A673 (cell line): ENCODE measurements at places on chromosomes 7 and 10.
A peak's percentile ranks its signal among the peaks of the same experiment; 100 is the strongest.

GRCh38 chr10:3095373-3096139 is 28.2 kb downstream of the PFKP start:
- DNase-seq, result peak; percentile 92

- DNase-seq, result no peak
Measured at GRCh38 chr7:134495546-134495945, 31.8 kb upstream of the AKR1B10 start.

- DNase-seq, result peak; percentile 76
Measured at GRCh38 chr10:87925570-87925969, 62.1 kb downstream of the PTEN start.

- no peak for DNase-seq
Measured at GRCh38 chr7:114478384-114478783, 63.8 kb downstream of the FOXP2 start.

- no peak for DNase-seq
Measured at GRCh38 chr10:124703778-124704427, 40.3 kb downstream of the FAM53B start.

DNA sequence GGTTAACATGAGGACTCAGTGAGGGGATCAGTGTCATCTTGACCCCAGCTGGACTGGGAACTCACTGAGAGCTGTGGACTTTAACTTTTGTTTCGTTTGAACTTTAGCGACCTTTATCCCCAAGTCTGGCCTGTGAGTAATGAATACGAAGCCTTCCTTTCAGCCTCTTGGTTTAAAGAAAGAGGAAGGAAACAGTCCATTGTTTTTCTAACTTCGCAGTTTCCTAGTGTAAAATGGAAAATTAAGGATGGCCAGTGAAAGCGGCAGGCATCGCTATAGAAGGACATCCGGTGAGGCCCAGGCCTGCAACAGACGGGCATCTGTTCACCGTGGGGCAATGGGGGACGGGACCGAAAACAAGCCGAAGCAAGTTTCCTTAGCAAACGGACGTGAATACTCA is 44.1 kb upstream of the ADO start:
- DNase-seq, result no peak

GRCh38 chr10:69123306-69123746 is 652 bp upstream of the VPS26A start:
- DNase-seq, result peak; percentile 77

DNA sequence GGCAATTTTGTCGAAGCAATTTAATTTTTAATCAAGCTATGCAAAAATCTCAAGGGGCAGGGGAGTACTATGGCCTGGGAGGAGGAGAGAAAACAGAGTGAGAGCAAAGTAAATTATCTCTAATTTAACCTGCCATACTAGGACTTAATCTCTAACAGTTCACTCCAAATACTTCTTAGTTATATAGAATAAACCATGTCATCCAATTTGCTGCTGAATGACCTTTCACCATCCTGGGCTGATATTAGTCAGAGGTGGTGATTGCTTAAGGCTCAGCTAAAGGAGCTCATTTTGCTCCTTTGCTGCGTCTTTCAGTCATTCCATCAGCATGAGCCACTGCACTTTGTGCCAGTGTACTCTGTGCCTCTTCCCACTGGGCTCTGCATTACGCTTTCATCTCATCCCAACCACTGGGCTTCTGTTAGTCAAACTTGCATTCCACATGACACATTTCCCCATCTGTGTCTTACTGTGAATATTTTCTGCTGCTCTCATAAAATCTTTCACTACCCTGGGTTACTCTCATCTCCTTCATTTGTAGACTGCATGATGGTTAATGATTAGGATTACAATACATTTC is 84.3 kb downstream of the CD36 start:
- DNase-seq, result peak; percentile 90

- DNase-seq, result no peak
Measured at GRCh38 chr10:25888627-25889026, 45.4 kb upstream of the MYO3A start.

- DNase-seq, result peak; percentile 80
Measured at GRCh38 chr10:70664702-70665195, 7.6 kb upstream of the ADAMTS14 start.

- peak; percentile 77 for DNase-seq
Measured at GRCh38 chr7:151736403-151736909, 140.5 kb downstream of the PRKAG2 start.

GRCh38 chr7:33776788-33777187 is 128.6 kb upstream of the BMPER start:
- no peak for DNase-seq

DNA sequence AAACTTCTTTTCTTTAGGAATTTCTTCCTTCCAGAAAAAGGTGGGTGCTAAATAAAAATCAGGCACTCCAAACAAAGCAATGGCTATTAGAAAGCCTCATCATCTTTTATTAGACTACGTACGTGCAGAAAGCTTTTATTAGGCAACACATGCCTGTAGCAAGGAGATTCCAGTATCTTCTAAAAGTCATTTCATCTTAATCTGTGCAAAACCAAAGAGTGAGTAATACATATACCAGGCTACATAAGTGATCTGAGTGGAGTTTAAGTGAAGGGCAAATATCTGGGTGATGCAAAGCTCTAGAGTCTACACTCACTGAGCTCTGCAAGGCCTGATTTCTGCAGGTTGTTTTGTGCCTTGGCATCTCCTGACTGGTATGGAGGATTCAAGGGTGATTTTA is 231.7 kb downstream of the ELMO1 start:
- no peak for DNase-seq

GRCh38 chr7:11710377-11710776 is 121.6 kb downstream of the THSD7A start:
- no peak for DNase-seq

DNA sequence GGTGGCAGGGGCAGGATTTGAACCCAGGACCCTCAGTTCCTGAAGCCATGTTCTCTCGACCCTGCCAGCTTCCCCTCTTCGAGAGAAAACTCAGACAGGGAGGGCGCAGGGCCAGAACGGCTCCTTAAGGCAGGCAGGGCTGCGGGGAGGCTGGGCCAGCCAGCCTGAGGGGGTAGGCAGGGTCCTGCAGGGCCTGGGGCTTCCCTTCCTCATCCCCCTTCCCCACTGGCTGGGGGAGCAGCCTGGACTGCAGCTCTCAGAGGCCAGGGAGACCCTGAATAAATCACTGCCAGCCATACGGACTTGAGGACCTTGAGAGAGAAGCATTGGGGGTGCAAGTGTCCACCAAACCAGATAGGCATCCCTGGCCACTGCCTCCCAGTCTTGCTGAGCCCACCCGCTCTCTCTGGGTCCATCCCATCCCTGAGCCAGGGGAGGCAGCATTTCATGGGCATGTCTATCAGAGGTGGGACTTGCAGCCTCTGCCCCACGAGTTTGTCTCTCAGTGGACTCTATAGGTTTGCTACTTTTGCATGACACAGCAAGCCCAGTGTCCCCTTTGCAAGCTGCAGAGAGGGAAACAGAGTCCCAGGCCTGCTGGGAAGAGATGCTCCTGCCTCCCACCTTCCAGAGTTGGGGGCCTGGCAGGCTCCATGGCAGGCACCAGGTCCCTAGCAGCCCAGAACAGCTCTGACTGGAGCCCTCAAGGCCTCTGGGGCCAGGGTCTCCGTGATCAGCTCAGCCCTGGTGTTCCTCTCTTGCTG is 70.9 kb downstream of the MYL10 start:
- DNase-seq, result no peak

DNA sequence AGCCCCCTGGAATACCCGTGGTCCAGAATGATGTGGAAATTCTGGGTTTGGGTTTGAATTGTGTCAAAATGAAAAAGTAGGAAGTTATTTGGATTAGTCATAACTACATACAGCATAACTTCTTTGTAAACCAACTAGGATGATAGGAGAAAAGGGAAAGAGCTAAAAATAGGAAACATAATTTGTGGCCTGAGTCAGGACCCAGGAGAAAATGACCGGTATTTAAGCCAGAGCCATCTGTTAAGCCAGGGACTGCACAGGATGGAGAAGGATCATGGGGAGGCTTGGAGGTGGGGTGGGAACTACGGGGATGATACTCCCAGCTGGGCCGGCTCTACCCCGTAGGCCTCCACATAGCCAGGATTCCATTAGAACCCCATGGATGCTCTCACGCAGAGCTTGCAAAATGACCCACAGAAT is 98.6 kb downstream of the MYOF start:
- DNase-seq, result no peak

DNA sequence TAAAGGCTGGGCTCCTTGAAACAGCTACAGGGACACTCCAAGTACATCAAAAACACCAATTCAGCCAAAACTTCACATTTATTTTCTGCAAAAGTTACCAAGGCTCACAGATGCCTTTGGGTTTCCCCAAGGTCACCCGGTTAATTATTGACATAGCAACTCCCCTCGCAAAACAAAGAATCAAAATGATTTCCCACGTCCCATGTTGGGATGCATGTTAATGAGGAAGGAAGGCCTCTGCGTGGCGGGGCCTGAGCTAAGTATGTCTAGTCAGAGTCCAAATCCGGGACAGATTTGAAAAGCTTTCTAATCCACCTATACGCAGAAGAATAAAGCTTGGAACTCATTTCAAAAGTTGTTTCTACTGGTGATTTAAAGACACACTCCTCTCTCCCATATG is 535 bp upstream of the TMEM72 start:
- DNase-seq, result no peak

DNA sequence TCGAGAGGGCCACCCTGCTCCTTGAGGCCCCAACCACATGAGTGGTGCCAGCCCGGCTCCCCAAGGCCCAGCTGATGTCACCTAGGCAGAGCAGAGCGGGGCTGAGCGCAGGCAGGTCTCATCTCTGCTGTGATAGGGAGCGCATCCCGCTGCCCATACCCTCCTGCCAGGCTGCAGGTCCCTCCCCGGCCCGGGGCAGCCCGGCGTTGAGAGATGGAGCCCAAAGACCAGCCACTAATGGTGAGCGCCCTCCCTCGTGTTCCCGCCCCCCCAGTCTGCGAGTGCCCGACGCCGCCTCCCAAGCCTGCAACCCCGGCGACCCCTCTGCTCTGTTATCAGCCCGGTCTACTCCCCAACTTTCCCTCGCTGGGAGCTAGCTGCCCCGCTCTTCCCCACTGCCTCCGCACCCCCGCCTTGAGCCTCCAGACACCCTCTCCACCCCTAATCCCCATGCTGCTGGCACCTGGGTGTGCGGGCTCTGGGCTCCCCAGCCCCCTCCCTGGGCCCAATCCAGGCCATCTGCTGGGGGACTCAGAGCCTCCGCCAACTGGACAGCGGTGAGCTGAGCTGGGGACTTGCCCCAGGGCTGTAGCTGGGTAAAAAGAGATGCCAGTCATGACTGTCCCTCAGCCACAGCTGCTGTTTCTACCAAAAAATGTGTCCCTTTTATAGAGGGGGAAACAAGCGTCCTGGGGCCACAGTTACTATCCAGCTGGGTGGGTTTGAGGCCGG is 19.7 kb upstream of the CHST12 start:
- DNase-seq, result no peak

DNA sequence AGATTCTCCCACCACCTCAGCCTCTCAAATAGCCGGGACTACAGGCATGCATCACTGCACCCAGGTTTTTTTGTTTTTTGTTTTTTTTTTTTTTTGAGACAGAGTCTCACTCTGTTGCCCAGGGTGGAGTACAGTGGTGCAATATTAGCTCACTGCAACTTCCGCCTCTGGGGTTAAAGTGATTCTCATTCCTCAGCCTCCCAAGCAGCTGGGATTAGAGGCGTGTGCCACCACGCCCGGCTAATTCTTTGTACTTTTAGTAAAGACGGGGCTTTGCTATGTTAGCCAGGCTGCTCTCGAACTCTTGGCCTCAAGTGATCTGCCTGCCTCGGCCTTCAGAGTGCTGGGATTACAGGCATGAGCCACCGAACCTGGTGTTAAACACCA is 107.5 kb upstream of the KIF5B start:
- DNase-seq, result no peak

- DNase-seq, result peak; percentile 63
Measured at GRCh38 chr10:72126184-72126871, 38.0 kb upstream of the SPOCK2 start.

DNA sequence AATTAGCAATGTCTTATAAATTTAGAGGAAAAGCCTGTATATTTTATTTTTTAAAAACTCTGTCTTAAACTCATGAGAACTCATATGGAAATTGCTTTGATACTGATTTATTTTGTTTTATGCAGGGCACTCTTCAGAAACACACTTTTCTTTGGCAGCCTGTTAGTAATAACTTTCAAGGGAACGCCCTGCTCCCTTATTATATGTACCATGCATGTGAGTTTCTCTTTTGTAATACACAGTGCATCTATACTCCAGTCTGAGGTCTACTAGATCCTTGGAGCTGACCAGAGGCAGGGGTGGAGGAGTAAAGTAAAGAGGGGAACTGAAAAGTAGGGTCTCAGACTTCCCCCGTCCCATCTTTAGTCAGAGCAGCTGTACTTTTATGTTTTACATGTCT is 40.2 kb downstream of the GPR85 start:
- no peak for DNase-seq

GRCh38 chr10:70535451-70535850 is 56.9 kb downstream of the PALD1 start:
- no peak for DNase-seq

DNA sequence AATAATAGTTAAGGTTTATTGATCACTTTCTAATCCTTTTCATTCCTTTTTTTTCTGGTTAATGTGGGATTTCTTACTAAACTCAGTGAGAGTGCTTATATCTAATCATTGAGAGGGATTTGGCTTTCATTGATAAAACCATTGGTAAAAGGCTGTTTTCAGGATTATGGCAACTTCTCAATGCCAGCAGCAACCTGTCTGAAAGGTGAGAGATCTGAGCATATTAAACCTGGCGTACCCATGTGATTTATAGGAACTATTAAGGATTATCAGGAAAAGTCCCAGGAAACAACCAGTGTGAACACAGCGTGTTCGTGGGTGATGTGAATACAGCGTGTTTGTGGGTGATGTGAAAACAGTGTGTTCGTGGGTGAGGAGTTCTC is 65.9 kb downstream of the PDIA4 start:
- DNase-seq, result no peak

- peak; percentile 70 for DNase-seq
Measured at GRCh38 chr7:18958627-18959026, 158.8 kb downstream of the TWIST1 start.

DNA sequence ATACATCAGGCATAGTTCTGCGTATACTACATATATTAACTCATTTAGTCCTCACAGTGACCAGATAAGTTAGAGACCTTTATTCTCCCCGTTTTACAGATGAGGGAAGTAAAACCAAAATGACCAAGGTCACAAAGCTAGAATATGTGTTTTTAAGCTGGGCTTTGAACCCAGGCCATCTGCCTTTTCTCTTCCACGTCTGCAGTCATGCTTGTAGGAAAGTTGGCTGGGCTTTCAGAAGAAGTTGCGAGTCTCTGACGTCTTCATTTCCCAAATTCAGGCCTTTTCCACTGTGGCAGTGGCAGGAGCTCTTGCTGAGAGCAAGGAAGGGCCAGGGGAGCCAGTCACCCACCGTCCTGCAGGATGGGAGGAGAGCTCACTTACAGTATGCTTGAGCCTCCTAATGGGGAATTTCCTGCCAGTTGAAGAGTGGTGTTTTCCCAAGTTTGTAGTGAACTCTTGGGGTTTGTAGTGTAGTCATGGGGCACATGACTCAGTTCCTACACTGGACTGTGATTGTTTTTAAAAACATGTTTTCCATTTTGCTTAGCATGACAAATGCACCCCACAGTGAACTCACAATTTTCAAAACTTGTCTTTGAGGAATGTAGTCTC is 34.2 kb downstream of the CYP17A1 start:
- DNase-seq, result peak; percentile 62
